Stimulated activated CD4-positive, alpha-beta T cell treated with anti-CD3 and anti-CD28 coated beads, TNF-alpha, amount 100 ng/mL, for 1 hour (primary cell): ENCODE measurements at places on chromosomes 3 and 15.
A peak's percentile ranks its signal among the peaks of the same experiment; 100 is the strongest.

- no peak for DNase-seq
These were observed 95.4 kb downstream of the CACNA1D start for GRCh38 chr3:53589806-53590205.

DNA sequence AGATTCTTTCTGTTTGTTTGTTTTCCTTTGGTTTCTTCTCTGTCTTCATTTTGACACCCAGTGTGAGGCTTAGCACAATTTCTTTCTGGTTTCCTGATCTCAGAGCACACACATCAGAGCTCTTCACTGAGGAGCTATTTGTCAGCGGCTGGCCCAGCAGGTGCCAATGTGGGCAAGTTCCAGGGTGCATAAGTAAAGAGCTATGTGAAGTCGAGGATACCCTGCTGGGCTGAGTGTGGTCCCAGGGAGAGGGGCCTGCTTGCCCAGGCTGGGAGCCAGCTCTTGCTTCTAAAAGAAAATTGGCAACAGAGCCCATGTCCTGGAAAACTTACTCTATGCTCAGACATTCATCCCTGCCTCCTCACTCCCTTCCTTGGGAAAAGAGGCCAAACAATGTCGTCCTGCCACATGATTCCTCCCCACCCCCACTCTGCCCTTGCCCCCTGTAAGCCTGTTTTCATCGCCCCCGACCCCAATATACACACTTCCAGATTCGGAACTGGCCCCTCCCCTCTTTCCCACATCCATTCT lies 101.2 kb downstream of the ST8SIA2 start:
- no peak for DNase-seq

DNA sequence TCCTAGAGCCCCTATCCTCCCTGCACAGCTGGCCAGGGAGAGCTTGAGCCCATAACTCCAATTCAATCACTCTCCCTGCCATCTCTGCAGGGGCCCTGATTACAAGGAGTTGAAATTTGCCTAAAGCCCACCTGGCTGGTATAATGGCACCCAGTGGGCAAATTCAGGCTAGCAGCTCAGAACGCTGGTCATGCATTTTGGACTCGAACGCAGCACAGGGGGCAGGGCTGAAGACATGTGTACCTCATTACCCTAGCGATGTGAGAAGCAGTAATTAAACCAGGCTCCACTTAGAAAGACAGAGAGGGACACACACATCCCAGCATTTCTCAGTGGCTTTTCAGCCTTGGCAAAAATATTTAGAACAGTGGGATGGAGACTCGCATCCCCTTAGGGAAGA lies 3.2 kb downstream of the INSYN1 start:
- DNase-seq = no peak

DNA sequence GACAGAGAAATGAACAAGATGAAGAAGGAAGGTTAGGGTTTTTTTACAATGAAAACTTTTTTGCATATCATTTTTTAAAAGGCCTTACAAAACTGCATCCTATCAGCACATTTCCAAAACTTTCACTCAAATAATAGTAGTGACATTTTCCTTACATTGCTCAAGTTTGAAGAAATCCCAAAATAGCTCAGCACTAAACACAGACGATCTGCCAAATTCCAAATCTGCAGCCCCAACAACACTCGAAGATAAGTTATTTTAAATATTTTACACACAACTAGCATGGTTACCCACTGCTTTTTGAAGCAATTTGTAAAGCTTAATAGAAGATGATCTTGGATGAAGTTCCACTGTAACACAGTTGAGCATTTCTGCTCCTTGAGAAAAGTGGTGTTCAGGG lies 535.6 kb upstream of the ALCAM start:
- DNase-seq = no peak

GRCh38 chr3:161371441-161372320 lies at the start of gene SPTSSB:
Gene SPTSSB, minus strand, starts transcription at chr3:161371517. Its CDS starts 25,194 bp downstream, at chr3:161346323.
- DNase-seq = peak; percentile 34

DNA sequence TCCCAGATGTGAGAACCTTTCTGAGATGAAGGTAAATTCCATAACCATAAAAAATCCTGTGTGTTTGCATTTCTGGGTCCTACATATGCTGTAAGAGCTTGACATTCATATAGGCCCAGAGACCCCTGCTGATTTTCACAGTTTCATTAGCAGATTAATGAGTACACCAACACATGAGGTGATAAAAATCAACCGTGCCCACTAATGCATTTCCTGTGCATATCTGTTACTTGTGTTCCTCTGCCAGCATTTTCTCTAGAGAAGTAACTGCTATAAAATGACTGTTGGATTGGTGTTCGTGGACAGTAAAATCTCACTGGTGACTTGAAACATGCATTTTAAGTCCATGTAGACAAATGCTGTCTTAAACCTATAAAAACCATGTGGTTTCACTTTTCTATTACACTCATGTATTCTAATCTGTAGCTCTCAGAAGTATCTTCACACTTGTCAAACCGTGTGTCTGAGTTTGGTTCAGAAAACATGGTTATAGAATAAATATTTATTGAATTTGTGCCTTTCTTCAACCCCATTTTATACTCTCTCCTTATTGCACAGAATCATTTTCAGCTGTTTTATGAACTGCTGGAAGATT lies 14.6 kb downstream of the MAP2K5 start:
- no peak for DNase-seq

DNA sequence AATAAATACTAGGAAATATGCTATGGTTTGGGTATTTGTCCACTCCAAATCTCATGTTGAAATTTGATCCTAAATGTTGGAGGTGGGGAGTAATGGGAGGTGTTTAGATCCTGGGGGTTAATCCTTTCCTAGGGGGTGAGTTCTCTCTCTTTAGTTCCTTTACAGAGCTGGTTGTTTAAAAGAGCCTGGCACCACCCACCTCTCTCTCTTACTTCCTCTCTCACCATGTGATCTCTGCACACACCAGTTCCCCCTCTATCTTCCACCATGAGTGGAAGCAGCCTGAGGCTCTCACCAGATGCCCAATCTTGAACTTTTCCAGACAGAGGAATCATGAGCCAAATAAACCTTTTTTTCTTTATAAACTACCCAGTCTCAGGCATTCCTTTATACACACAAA lies 10.5 kb downstream of the SLC24A5 start:
- DNase-seq = no peak

GRCh38 chr3:125357032-125357658 lies 18.0 kb downstream of the ZNF148 start:
- DNase-seq = no peak

DNA sequence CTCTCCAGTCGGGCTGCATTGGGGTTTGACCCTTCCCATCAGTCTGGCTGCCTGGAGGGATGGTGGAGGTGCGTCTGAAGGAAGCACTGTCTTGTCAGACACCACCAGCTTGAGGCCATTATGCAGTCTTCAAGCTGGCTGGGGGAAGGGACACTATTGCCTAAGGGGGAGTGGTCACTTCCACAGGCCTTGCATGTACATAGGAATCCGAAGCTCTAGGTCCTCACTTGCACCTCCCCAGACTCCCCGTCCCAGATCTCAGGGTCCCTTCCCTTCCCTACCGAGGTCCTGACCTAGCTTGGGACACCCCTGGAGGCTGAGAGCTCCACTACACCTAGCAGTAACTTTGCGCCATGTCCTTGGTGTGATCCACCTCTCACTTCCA lies 48.6 kb upstream of the KLF13 start:
- DNase-seq = no peak
